Activated naive CD4-positive, alpha-beta T cell treated with anti-CD3 and anti-CD28 coated beads, Interleukin-2, amount 50 U/mL, for 72 hours (primary cell): ENCODE measurements at places on chromosomes 7 and 10. TPM values are rescaled to one million over a fixed set of nuclear protein-coding genes. Genes with fewer than 3 reads are reported as not detected.
A peak's percentile ranks its signal among the peaks of the same experiment; 100 is the strongest.

Gene C7orf33
- not detected for total RNA-seq

Gene CDHR3
- total RNA-seq, result 0.45 TPM

Gene BEND7
- total RNA-seq, result not detected

GRCh38 chr10:80491251-80492102 lies 37.4 kb downstream of the TSPAN14 start:
- no peak for DNase-seq

DNA sequence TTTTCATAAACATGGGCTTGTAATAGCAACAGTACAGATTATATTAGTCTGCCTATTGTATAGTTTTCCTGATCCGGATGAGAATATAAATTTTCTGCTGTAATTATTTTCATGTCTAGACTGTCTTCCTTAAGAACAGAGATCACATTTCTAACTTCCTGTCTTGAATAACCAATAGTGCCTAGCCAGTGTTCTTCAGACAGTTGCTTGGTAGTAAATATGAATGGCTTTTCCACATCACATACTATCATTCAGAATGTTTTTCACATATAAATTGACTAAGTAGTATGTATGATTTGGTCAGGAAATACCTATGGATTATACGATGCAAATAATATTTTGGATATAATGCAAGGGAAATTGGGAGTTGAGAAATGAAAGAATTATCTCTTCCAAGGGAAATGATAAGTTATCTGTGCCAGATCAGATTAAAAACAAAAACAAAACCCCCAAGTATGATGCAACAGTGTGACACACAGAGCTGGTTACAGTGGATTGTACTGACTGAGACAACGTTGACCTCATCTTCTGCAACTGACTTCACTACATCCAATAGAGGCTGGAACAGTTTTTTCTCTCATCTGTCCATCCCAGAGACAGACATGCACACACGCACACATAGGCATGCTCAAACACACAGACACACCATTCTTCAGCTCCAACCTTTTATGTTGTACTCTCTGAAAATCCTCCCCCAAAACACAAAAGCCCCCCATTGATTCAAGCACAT lies 16.4 kb downstream of the ITGA8 start:
- DNase-seq, result no peak

DNA sequence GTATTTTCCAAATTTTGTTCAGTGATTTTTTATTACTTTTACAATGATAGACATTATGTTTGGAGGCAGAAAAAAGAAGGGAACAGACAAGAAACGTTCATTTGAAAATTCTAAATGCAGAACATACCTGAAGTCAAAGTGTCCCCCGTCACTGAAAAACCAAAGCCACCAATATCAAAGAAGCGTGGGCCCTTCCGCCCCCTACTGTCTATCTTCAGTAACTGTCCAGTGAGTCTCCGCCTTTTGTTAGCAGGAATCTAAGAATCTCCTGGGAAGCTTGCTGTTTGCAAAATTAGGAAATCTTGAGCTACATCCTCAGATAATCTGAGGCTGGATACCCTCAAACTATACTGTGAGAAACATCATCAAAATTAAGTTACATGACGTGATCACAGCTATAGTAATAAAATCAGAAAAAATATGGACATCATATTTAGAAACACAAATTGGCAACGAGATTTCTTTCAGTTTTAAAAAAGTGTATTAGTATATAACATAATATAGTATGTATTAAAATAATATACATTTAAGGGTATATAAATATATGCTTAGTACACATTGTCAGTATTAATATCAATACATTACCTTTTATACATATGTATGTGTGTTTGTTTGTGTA lies 169.3 kb upstream of the AKR1E2 start:
- no peak for DNase-seq

Gene IQUB
- 0.34 TPM for total RNA-seq

DNA sequence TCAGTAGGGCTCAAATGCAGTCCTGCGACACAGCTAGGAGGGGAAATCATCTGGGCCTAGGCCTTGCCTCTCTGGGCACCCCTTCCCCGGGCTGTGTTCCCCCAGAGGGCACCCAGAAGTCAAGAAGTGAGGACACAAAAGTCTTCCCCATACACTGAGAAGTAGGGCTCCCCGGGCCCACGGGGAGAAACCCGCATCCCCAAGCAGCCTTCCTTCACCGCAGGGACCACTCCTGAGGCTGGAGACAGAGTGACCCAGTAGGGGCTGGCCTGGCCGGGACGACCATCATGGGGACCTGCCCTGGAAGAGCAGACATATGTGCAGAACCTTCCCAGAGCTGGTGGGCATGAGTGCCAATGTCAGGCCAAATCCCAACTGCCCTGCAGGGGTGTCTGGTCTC lies 163.5 kb downstream of the GFRA1 start:
- DNase-seq, result no peak

DNA sequence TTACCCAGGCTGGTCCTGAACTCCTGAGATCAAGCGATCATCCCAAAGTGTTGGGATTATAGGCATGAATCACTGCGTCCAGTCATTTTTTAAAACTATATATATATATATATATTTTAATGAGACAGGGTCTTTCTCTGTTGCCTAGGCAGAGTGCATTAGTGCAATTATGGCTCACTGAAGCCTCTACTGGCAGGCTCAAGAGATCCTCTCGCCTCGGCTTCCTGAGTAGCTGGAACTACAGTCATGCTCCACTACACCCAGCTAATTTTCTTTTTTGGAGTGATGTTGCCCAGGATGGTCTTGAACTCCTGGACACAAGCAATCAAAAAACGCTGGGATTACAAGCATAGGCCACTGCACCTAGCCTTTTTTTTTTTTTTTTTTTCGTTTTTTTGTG lies 55.3 kb upstream of the KAT6B start:
- DNase-seq, result no peak

Gene PKD2L1
- total RNA-seq, result not detected

Gene CTTNBP2
- total RNA-seq, result not detected

DNA sequence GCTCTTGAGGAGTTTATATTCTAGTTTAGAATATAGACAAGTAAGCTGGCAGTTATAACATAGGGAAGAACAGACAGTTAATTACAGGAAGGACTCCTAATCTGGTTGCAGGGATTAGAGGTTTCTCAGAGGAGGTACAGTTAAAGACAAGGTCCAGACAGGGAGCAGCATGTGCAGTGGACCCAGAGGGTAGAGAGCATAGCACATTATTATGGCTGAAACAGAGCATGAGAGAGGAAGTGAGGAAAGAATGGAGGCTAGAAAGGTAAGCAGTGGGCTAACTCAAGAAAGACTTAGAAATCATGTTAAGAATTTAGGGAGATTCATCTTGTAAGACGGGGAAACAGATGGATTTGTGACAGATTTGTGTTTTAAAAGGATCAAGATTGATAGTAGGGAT lies 9.7 kb downstream of the MIOS start:
- DNase-seq, result no peak

Gene MYO3A
- not detected for total RNA-seq

Gene ELN
- total RNA-seq, result not detected

- DNase-seq, result no peak
Observed at GRCh38 chr7:141045126-141045841, 28.6 kb upstream of the TMEM178B start.

DNA sequence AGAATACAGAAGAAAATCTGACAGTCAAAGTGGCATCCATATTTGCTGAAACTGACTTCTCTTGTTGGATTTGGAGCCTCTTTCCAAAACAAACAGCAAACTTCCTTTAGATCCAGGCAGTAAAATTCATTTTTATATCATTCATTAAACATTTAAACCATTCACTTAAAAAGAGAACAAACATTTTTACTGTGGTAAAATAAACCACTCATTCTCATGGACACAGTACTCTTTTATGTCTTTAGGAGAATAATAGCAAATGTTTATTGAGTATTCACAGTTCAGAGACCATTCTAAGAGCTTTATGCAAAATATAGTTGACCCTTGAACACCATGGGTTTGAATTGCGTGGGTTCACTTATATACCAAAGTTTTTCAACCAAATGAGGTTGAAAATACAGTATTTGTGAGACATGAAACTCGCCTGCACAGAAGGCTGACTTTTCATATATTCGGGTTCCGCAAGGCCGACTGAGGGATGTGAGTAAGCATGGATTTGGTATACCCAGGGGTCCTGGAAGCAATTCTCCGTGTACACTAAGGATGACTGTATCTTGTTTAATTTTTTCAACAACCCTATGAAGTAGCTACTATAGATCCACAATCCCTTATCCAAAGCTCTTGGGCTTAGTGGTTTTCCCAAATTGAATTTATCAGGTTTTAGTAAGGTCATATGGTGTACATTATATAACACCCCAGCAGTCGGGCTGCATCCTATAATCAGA lies 49.1 kb downstream of the ATXN7L1 start:
- DNase-seq, result no peak

DNA sequence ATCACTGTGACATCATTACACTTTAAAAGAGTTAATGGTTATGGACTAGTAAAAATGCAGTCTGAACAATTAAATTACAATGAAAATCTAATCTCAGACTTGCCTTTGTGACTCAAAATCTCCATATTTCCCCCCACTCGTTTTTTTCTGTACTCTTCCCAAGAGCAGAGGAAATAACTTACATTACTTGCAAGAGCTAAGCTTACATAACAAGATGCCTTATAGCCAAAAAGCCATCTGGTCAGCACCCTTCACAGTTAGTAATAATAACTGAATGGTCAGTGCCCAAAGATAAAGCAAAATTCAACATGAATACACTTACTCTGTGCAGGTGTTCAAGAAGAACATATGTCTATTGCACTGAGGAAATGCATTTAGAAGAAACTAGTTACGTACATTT lies 1381.5 kb upstream of the CELF2 start:
- no peak for DNase-seq

Gene SH2D4B
- 0.14 TPM for total RNA-seq

DNA sequence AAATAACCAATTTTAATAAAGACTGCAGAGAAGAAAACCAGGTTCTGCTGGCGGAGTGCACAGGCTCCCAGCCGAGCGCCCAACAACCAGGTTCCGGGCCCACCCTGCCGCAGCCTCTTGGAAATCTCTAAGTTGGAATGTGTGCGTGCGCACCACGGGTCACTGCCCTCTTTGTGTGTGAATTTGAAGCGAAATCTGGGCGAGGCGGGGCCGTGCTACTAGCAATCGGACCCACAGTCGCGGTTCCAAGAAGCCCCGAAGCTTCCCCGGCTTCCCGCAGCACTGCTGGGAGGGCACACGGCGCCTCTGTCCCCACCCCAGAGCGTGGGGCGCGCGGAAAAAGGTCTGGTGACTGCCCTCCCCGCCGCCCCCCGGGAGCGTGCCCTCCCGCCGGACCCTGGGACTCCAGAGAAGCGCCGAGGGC lies 666 bp upstream of the MAP3K8 start:
- peak; percentile 40 for DNase-seq

DNA sequence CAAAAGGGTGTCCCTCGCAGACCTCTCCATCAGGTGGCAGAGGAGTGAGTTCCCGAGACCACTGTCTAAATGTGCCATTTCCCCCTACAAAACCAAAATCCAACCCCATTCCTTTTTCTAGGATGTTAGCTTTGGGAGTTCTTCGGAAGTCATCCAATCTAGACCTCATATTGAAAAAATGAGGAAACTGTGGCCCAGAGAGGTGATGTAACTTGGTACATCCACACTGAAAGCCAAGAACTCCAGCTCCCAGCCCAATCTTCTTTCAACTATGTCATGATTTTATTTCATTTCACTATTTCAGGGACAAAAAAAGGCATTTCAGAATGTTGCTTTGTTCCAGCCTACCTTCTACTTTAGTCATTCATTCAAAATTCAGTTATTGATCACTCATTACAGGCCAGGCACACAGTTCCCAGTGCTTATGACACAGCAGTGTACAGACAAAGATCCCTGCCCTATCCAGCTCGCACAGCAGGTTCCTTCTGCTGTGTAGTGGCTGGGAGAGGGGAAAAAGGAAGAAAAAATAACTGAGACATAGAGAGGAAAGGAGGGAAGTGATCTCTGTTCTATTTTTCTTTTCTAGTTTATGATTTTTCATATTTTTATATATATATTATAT lies 35.8 kb downstream of the SCRN1 start:
- DNase-seq, result no peak

Gene CDK6
- total RNA-seq, result 91.6 TPM

Gene FRG2B
- total RNA-seq, result not detected

- no peak for DNase-seq
Observed at GRCh38 chr7:68143345-68143744, 1146.7 kb downstream of the TYW1 start.

GRCh38 chr7:73703757-73704639 lies 15.5 kb downstream of the STX1A start:
- DNase-seq, result no peak

Gene RARRES2
- total RNA-seq, result not detected

DNA sequence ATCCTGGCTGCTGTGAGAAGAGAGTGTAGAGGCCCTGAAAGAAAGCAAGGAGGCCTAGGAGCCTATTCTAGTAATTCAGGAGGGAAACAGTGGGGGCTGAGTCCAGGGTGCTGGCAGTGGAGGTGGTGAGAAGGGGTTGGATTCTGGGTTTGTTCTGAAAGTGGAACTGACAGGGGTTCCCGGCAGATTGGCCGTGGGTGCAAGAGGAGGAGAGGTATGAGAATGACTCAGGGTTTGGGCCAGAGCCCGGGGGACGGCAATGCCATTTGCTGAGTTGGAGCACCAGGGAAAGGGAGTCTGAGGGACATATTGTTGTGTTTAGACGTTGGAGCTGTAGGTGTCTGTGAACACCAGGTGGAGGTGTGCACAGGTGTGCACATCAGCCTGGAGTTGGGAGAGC lies 38.5 kb downstream of the NPTX2 start:
- no peak for DNase-seq

Gene BTBD16
- not detected for total RNA-seq

GRCh38 chr7:51451751-51452476 lies 135.3 kb upstream of the COBL start:
- DNase-seq, result no peak

Gene CCDC3
- not detected for total RNA-seq

- DNase-seq, result no peak
Observed at GRCh38 chr10:80501381-80501912, 36.3 kb upstream of the SH2D4B start.

DNA sequence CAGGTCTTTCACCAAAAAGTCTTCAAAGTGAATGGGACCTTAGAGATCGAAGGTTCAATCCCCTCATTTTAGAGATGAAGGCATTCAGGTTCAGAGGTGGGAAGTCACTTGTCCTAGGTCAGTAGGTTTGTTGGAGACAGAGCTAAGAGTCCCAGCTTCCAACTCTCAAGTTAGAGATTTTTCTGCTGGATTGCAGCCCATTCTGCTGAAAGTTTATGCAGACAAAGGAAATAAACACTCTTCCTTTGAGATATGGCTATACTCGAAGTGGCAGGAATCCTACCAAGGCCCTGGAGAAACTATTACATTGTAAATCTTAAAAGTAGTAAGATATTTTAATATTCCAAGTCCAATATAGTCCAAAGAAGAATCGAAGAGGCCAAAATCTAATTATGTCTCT lies 64.4 kb downstream of the LYZL1 start:
- no peak for DNase-seq

Gene NEURL1
- total RNA-seq, result 2.4 TPM
